ENCODE measurements at places on chromosomes 5 and 9. TPM values are rescaled to one million over a fixed set of nuclear protein-coding genes. Genes with fewer than 3 reads are reported as not detected.

DNA sequence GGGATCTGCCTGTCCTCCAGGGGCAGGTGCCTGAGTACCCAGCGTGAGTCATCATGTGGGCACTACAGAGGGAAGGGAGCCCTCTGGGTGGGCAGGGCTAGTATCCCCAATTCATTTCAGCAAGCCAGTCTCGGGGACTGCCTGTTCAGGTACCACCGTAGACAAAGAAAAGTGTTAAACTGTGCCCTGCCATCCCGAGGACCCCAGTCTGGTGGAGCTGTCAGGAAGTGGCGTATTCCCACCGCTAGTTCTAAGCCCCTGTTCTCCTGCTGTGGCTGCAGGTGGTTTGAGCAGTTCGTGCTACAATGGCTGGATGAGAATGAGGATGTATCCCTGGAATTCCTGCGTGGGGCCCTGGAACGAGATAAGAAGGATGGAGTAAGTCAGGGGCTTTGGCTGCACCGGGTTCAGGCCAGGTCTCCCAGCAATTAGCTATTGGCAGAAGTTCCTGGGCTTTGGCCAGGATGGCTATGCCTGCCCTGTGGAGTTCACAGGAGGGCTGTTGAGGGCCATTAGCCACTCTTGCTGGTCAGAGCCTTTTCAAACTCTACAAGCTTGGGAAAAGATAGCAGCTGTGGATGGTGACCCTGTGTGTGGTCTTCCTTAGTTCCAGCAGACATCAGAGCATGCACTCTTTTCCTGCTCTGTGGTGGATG, 93.2 kb upstream of the RUSC2 start:
- H3K4me3 ChIP-seq, result no peak overlapping the region
- H3K27me3 ChIP-seq, result no peaks in the 10 kb centered on the region
- no peaks in the 10 kb centered on the region for H3K4me1 ChIP-seq
- DNase-seq, result no peak
- H3K27ac ChIP-seq, result no peak overlapping the region
- peaks cover 43% of the 10 kb centered on the region for H3K36me3 ChIP-seq

GRCh38 chr5:26003966-26004365, 1034.4 kb downstream of the CDH9 start:
- H3K27ac ChIP-seq, result no peak overlapping the region
- no peak overlapping the region for H3K4me3 ChIP-seq
- no peaks in the 10 kb centered on the region for H3K36me3 ChIP-seq
- no peaks in the 10 kb centered on the region for H3K27me3 ChIP-seq
- H3K4me1 ChIP-seq, result no peaks in the 10 kb centered on the region

Gene PCDHGB2
- 1.9 TPM for total RNA-seq

Gene MARCHF11
- total RNA-seq, result not detected

GRCh38 chr9:10411272-10411671, 201.5 kb downstream of the PTPRD start:
- H3K27ac ChIP-seq, result no peak overlapping the region
- no peaks in the 10 kb centered on the region for H3K27me3 ChIP-seq
- no peaks in the 10 kb centered on the region for H3K4me1 ChIP-seq
- H3K4me3 ChIP-seq, result no peak overlapping the region

DNA sequence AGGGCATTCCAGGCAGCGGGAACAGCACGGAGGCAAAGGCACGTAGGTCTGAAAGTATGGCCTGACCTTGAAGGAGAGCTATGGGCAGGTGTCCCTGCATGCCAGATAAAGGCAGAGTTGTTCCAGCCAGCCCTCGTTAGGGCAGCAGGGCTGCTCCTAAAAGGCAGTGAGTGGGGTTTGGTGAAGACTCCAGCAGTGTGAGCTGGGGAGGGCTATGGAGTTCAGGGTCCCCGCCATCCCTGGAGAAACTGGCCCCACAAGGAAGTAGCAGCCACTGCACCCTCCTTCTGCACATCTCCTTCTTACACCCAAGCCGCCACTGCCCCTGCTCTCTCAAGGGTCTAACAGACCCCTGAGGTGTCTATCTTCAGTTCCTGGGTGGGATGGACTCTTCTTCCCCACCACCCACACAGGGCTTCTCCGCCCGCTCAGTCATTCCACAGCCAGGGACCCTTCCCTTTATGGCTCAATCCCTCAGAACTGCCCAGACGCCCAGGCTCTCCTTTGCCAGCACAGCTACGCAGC, 1.4 kb downstream of the AKNA start:
- H3K4me1 ChIP-seq, result peaks cover 31% of the 10 kb centered on the region
- peak overlapping the region; percentile 42 for H3K4me3 ChIP-seq
- H3K27ac ChIP-seq, result no peak overlapping the region
- no peak for DNase-seq
- no peaks in the 10 kb centered on the region for H3K36me3 ChIP-seq

DNA sequence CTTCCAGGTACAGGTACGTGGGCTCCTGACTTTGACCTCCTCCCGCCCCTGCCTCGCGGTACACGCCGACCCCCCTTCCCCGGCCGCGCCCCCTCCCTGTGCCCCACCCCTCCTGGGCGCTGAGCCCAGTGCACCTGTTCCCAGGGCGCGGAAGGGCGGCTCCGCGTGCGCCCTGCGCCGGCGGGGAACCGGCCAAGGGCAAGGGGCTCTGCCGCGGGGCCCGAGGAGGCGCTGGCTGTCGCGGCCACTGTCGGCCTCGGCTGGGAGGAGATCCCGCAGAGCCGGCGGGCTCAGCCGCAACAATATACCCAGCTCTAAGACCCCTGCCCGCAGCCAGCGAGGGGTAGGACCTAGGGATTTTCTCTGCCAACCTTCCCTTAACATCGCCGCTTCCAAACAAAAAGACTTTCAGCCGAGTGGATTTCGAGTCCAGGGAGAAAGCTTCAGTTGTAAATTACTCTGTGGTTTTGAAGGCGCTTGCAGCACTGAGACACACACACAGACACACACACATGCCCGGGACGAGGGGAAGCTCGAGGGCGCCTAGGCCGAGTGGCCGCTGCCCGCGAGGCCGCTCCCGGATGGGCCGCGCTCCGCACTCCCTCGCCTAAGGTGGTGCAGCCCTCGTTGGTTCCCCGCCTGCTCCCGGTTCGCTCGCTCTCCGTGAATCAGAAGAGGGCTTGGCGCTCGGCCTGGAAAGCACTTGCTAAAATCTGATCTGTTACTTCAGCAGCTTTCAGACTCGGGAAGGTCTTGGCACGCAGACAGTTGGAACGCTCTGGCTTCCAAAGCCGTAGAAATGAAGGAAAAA, 1.2 kb downstream of the FGF18 start:
- H3K4me3 ChIP-seq, result peak overlapping the region; percentile 12
- H3K27me3 ChIP-seq, result peaks cover 5% of the 10 kb centered on the region
- no peaks in the 10 kb centered on the region for H3K36me3 ChIP-seq
- peak; percentile 58 for DNase-seq
- H3K4me1 ChIP-seq, result peaks cover 13% of the 10 kb centered on the region

DNA sequence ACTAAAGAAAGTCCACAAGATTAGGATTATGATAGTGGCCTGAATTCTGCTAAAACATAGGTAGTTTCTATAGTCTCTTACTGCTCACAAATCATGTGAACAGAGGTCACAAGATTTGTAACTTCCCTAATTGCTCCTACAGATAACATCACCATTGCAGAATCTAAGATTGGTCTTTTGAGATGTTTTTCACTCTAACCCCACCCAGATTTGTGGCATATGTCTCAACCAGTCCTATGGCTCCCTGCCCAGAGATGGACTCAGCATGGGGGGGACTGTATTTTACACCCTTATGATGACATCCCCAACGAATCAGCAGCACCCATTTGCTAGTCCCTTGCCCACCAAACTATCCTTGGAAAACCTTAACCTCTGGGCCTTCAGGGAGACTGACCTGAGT, 1046.2 kb downstream of the CDH12 start:
- H3K4me1 ChIP-seq, result peaks cover 3% of the 10 kb centered on the region
- DNase-seq, result no peak
- H3K4me3 ChIP-seq, result no peak overlapping the region
- H3K27ac ChIP-seq, result no peak overlapping the region
- H3K27me3 ChIP-seq, result no peaks in the 10 kb centered on the region

DNA sequence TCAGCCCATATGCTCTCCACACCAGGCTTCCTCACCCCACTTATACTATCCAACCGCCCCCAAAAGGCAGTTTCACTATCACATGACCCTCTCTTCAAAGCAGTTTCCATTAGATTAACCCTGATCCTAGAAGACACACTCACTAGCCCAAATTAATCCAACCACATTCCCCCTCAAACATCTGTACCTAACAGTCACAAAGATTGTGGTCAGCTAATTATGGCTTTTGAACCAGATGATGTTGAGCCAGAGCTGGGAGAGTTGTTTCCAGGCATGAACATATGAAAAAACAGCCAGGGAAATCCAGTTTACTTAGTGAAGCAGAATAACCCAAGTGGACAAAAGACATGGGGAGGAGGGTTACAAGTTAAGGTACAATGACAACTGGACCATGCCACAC, 131.2 kb downstream of the SPOCK1 start:
- no peaks in the 10 kb centered on the region for H3K27me3 ChIP-seq
- no peak overlapping the region for H3K27ac ChIP-seq
- no peak for DNase-seq

DNA sequence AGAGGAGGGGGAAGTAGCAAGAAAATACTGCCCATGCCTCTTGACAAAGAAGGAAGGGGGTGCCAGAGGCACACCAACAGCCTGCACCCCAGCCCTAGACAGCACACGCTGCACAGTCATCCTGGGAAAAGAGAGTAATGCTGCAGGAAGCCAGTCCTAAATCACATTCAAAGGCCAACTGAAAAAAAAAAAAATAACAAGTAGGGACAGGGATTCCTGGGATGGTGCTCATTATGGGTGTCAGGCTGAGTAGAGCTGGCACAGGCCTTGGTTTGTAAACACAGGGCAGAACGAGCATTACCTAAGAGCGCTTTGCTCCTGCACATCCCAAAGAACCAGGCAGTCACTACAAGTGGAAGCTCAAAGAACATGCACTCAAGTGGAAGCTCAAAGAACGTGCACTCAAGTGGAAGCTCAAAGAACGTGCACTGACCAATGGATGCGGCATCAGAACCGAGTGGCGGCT, 7.8 kb downstream of the RAPGEF1 start:
- peak; percentile 23 for DNase-seq
- no peak overlapping the region for H3K4me3 ChIP-seq
- H3K4me1 ChIP-seq, result peaks cover 87% of the 10 kb centered on the region
- H3K27ac ChIP-seq, result no peak overlapping the region
- no peaks in the 10 kb centered on the region for H3K27me3 ChIP-seq

Gene TEK
- 38.9 TPM for total RNA-seq

DNA sequence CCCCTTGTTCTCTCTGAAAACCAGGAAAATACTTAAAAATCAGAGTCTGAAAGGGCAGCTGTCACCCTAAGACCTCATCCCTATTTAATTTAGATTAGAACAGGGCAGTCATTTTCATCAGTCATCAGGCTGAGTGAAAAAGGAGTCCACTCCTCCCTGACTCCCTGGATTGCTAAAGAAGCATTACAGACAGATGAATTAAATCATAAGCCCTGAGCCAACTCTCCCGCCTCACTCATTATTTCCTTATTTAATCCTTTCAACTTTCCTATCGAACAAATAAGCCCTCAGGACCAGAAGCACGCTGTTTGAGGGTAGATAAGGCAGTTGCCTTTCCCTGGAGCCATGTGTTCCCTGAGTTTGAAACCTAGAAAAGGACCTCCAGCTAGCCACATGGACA, 201.9 kb upstream of the ANKRD55 start:
- H3K36me3 ChIP-seq, result no peaks in the 10 kb centered on the region
- H3K27ac ChIP-seq, result no peak overlapping the region
- no peaks in the 10 kb centered on the region for H3K4me1 ChIP-seq
- no peak overlapping the region for H3K4me3 ChIP-seq
- H3K27me3 ChIP-seq, result peaks cover 14% of the 10 kb centered on the region

DNA sequence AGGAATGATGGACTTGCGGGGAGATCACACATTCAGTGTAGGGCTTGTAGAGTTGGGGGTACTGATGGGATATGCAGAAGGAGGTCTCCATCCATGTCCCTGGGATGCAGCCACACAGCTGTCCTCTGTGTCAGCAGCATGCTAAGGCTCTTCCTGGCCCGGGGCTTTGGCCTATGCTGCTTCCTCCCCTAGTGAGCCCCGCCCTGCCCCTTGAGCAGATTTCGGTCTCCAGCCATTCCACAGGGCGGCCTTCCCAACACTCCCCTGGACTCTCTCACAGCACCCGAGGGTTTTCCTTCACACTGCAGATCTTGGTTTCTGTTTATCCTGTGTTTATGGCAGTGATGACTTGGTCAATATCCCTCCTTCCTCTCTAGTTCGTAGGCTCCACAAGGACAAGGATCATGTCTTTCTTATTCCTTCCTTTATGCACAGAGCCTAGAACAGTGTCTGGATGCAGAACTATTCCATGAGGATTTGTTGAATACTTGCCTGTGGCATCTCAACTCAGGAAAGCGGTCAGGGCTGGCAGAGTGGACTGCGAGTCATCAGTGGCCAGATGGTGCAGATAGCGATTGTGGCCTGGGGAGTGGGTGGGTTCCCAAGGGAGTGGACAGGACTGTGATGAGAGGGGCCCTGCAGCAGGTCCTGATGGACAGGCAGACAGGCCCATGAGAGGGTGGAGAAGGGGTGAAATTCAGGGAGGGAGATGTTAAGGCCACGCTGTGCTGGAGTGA, 114.2 kb downstream of the RGS3 start:
- no peaks in the 10 kb centered on the region for H3K36me3 ChIP-seq
- H3K27ac ChIP-seq, result no peak overlapping the region
- peak; percentile 44 for DNase-seq
- no peak overlapping the region for H3K4me3 ChIP-seq
- H3K4me1 ChIP-seq, result peaks cover 48% of the 10 kb centered on the region

- DNase-seq, result no peak
- peaks cover 4% of the 10 kb centered on the region for H3K4me1 ChIP-seq
- no peak overlapping the region for H3K27ac ChIP-seq
- no peaks in the 10 kb centered on the region for H3K36me3 ChIP-seq
- no peaks in the 10 kb centered on the region for H3K27me3 ChIP-seq
These were observed 246.1 kb upstream of the MEF2C start for GRCh38 chr5:89128906-89129625.

Gene HAND1
- total RNA-seq, result not detected

GRCh38 chr9:109052416-109052815, 39.1 kb upstream of the CTNNAL1 start:
- H3K27me3 ChIP-seq, result no peaks in the 10 kb centered on the region
- no peak overlapping the region for H3K27ac ChIP-seq
- peaks cover 9% of the 10 kb centered on the region for H3K4me1 ChIP-seq
- no peak overlapping the region for H3K4me3 ChIP-seq
- peaks cover 18% of the 10 kb centered on the region for H3K36me3 ChIP-seq

GRCh38 chr9:105076729-105077128, 148.8 kb upstream of the ABCA1 start:
- no peak for DNase-seq
- no peaks in the 10 kb centered on the region for H3K27me3 ChIP-seq
- H3K4me1 ChIP-seq, result no peaks in the 10 kb centered on the region
- H3K36me3 ChIP-seq, result no peaks in the 10 kb centered on the region
- no peak overlapping the region for H3K27ac ChIP-seq
